ENCODE measurements at places on chromosomes 13 and 19.
A peak's percentile ranks its signal among the peaks of the same experiment; 100 is the strongest.

GRCh38 chr19:29271911-29272310 is 59.0 kb upstream of the UQCRFS1 start:
- no peak for DNase-seq

DNA sequence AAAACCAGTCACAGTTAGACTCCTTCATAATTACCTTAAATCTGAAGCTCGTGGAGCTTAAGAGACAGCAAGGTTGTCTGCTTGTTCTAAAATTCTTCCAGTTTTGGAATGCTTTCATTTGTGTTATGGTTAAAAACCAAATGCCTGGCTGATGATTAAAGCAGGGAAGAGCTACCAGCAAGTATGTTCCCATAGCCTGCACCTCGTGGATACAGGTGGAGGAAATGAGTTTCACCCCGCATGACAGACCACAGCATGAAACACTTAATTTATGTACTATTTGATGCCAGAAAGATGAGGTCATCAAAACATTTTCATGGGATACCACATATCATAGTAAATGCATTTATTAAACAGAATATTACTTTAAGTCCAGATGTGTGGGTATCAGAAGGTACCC is 416 bp upstream of the DOCK9 start:
- DNase-seq, result no peak

- DNase-seq, result no peak
Observed at GRCh38 chr13:112983428-112984196, 14.6 kb downstream of the MCF2L start.

- no peak for DNase-seq
Observed at GRCh38 chr13:60772726-60773125, 375.7 kb downstream of the TDRD3 start.

- DNase-seq, result no peak
Observed at GRCh38 chr13:37889820-37890219, 20.2 kb upstream of the TRPC4 start.

- DNase-seq, result no peak
Observed at GRCh38 chr19:41575998-41576397, at the start of gene CEACAM21. Gene CEACAM21, plus strand, starts transcription at chr19:41576166. Its CDS starts 109 bp downstream, at chr19:41576275.

GRCh38 chr13:98511435-98511834 is 65.5 kb downstream of the STK24 start:
- DNase-seq, result no peak

DNA sequence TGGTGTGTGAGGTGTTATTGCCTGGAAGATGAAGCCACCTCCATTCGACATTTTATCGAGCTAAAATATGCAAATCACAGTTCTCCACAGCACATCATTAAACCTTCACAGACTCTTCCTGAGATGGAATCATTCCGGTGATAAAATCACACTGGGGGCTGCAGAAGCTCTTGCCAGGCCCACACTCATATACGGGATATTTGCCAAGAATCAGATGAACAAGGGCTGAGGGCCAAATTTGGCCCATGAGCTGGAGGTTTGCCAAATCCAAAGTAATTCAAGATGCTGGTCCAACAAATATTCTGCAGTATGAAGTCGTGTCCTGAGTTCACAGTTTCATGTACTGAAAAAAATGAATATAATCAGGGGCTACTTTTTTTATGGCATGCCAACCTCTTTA is 16.7 kb upstream of the RXFP2 start:
- DNase-seq, result no peak

- peak; percentile 67 for DNase-seq
Observed at GRCh38 chr19:29714953-29715700, at the start of gene C19orf12. Gene C19orf12, minus strand, starts transcription at chr19:29715261. Its CDS starts 6,848 bp downstream, at chr19:29708413.

GRCh38 chr13:49996161-49996915 is 504 bp upstream of the TRIM13 start:
- peak; percentile 88 for DNase-seq

GRCh38 chr13:37212826-37213225 is 107.4 kb upstream of the CSNK1A1L start:
- DNase-seq, result no peak

GRCh38 chr13:29855009-29855408 is 4.6 kb upstream of the UBL3 start:
- no peak for DNase-seq

DNA sequence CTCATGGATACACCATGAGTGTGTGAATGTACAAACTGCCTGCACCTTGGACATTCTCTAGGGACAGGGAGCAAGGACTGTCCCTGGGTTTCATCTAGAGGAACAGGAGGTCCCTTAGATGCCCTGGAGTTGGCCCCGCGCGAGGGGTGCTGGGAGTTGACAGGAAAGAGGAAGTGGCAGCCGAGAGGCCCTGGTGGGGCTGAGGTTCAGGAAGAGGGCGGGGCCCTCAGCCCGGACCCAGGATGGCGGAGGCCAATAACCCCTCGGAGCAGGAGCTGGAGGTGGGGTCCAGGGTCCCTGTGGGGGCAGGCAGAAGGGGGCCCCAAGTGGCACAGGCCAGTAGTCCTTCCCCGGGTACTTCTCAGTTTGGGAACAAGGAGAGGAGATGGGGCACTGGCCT is 6.9 kb downstream of the PKN1 start:
- peak; percentile 53 for DNase-seq

DNA sequence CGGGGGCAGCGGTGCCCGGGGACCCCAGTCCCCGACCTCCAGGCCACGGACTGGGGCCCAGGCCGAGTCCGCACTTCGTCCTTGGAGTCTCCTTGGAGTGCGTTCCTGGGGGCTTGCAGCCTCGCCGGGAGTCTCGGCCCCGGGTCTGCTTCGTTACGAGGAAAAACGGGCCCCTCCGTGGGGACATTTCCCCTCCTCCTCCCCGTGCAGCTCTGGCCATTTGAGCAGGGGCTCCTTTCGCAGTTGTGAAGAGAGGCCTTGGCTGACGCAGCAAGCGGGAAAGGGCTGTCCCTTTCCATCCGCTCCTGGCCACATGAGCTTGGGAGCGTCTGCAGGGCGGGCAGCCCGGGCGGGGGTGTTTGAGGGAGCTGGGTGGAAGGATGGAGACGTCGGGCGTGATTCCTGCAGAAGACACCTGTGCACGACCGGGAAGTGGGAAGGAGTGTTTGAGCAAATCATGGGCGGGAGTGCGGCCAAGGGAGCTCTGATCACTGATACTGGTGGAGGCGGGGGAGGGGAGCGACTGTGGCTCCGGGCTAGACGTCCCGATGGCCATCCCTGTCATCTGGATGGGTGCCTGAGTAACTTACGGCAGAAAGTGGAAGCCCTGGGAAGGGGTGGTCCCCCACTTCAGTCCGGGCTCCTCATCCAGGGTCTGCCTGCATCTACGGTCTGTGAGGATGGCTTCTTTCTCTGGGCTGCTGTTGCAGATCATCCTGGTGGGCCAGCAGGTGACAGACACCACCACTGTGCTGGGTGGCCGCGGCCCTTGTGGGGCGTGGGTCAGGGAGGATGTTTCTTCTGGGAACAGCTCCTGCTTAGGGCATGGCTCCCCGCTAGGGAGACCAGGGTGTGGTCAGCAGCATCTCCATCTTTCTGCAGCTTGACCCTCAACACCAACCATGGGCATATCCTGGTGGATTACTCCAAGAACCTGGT is 736 bp downstream of the GPI start:
- no peak for DNase-seq

DNA sequence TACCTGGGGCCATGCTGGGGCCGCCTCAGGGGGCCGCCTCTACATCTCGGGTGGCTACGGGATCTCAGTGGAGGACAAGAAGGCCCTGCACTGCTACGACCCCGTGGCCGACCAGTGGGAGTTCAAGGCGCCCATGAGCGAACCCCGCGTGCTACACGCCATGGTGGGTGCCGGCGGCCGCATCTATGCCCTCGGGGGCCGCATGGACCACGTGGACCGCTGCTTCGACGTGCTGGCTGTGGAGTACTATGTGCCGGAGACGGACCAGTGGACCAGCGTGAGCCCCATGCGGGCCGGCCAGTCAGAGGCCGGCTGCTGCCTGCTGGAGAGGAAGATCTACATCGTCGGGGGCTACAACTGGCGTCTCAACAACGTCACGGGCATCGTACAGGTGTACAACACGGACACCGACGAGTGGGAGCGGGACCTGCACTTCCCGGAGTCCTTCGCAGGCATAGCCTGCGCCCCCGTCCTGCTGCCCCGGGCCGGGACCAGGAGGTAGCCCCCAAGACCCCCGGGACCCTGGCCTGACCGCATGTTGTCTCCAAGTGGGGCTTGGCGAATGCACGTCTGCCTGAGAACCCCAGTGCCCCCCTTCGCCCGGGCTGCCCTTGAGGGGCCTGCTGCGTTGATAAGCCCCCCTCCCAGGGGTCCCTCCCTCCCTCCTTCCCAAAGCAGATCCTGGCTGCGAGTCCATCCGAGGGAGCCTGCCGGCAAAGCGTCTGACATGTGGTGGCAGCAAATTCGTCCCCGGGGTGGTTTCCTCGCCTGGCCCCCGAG is 14.5 kb upstream of the CRTC1 start:
- no peak for DNase-seq

DNA sequence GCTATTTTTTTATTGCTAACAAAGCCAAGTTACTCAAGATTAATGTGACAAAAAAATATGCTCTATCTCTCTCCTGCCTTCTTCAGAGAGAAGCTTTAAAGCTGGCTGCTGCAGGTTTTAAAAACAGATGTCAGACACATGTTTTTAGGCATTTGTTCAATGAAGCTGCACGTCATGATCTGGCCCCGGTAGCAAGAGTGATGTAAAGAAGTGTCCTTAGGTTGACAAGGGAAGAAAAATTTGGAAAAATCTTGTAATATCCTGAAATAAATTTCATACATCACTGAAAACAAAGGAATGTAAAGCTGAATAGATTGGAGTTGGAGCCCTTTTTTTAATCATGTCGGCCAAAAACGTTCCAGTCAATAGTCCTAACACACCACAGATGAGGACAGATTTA is 531.4 kb upstream of the NBEA start:
- DNase-seq, result no peak

- no peak for DNase-seq
Observed at GRCh38 chr13:99977334-99977911, 4.2 kb upstream of the ZIC2 start.

DNA sequence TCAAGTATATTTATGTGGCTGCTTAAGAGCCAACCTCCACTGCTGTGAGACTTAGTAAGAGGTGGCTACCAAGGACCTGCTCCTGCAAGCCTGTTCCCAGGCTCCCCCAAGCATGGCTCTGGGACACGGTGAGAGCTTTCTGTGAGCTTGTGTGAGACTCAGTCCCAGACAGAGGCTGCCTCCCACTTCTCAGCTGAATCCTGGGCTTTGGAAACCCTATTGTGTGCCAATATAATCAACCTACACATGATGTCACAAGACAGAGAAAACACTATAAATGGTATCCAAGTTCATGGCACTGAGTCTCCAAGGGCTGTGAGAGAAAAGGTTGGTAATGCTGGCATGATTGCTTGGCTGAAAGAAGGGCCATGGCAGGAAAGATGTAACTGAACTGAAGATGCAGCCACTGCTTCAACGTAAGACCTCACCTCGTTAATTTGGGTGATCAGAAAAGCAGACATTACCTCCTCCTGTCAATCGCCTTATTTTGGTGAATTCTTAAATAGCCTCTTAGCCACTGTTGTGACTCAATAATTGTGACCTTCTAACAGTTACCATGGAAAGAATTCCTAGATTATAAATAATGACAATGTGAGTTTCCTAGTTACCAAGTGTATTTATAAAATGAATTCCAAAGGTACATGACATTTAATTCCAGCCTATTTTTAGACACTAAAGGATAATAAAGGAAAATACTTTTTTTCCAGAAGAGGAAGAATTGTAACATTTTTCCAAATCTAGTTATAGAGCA is 332.0 kb downstream of the IRS2 start:
- DNase-seq, result no peak

DNA sequence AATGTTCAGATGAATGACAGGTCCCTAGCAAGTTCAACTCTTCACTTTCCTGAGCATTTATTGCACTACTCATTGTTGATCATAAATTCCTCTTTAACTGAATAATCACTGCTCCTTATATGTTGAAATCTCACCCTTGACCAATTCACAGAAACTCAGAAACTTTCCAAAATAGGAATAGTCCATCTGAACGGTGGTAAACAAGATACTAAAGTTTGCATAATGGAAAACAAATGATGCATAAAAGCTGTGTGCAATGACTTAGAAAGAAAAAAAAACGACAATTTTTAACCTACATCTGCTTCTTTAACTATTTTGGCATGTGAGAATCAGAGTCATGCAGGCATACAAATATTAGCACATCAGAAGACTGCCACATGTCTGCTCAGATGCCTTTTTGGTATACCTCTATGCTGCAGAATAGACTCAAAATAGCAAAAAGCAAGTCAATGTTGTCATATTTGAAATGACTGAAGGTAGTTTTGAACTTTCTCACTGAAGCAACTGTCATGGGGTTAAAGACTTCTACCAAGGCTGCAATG is 34.8 kb downstream of the SLC10A2 start:
- no peak for DNase-seq

- no peak for DNase-seq
Observed at GRCh38 chr19:49555600-49556411, 24.6 kb downstream of the NOSIP start.

GRCh38 chr19:3096902-3097326 is 2.8 kb downstream of the GNA11 start:
- DNase-seq, result no peak

DNA sequence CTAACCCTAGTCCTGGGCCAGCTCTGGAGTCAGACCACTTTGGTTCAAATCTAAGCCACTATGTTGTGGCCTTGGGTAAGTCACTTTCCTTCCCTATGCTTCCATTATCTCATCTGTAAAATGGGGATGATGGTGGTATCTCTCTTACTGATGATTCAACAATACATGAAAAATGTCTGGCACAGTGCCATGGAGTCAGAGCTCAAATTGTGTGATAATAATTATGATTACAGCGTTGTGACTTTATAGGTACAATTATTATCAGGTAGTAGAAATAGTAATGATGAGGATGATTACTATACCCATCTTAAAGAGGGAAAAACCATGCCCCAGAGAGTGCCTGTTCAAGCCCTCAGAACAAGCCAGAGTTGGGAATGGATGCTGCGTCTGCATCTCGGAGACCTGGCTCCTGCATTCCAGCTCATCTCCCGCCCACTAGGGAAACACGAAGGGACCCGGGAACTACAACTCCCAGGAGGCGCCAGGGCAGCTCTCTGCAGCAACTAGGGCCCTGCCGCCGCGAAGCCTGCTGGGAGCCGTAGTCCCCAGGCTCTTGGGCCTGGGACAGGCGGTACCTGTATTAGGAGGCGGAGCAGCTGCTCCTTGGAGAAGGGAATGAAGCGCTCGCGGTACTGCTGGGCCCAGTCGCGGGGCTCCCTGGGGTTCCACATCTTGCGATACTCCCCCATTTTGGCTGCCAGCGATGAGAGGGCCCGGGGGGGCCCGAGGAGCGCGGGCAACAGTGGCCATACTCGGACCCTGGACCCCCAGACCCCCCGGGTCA is 832 bp downstream of the TMEM143 start:
- peak; percentile 95 for DNase-seq

DNA sequence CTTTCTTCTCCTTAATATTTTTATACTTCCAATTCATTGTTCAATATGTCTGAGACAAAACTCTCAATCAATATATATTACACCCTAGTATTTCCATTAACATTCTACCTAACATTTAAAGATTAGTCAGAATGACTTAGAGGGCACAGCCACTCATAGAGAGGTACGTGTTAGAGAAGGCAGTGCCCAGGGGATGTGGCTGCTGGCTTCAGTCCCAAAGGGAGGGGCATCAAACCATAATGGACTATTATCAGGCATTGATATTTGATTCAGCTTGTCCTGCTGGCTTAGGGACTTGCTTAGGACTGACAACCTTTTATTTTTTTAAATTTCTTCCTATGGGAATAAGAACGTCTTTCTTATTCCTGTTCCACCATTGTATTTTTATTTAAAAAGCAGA is 1392.0 kb upstream of the ATXN8OS start:
- no peak for DNase-seq

Measured in hippocampal formation (tissue), 2 donors.